NCI-H2171 treated with DMSO at 0.1 percent for 48 hours (cell line): ENCODE measurements at places on chromosomes 1 and 21.

GRCh38 chr1:154861607-154862094 is 8.4 kb downstream of the KCNN3 start:
- peak; percentile 41 for DNase-seq

GRCh38 chr21:38916214-38916964 is 110.7 kb downstream of the ETS2 start:
- no peak for DNase-seq

DNA sequence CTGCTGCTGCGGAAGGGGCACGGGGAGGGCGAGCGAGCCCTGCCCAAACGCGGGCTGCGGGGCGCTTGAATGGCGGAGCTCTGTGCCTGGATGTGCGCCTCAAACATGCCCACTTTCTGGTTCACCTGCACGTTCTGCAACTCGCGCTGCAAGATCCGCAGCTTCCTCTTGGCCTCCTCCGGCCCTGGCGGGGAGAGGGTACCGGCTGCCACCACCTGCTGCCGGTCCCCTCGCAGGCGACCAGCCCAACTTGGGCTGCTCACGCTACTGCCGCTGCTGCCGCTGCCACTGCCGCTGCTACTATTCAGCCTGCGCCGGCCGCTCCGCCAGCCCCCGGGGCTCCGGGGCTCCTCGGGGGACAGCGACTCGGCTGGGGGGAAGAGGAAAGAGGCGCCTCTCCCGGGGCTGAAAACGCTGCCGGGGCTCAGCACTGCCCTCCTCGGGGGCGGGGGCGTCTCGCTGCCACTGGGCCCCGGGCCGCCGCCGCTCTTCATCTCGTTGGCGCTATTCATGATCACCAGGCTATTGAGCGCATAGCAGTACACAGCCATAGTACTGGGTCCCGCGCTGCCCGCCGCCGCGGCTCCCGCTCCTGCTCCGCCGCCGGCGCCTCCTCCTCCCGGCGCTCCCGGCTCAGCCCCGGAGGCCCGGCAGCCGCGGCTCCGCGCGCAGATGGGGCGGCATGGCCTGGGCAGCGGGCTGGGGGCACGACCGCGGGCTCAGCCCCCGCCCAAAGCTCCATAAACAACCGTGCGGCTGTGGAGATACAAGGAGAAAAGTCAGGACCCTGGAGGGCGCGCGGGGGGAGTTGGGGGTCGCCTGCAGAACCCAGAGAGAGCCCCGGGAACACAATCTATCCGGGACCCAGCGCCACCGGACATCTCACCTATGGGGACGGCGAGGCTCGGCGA is 1.9 kb downstream of the ITPKB start:
- peak; percentile 30 for DNase-seq

DNA sequence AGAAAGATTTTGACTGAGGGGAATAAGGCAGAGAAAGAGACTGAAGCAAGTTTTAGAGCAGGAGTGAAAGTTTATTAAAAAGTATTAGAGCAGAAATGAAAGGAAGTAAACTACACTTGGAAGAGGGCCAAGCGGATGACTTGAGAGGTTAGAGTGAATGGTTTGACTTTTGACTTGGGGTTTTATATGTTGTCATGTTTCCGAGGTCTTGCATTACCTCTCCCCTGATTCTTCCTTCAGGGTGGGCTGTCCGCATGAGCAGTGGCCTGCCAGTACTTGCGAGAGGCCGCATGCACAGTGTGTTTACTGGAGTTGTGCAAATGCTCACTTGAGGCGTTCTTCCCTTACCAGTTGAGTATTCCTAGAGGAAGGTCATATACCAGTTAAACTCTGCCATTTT is 13.0 kb upstream of the DENND2D start:
- DNase-seq: no peak

GRCh38 chr1:94670273-94670672 is 128.7 kb upstream of the F3 start:
- no peak for DNase-seq

DNA sequence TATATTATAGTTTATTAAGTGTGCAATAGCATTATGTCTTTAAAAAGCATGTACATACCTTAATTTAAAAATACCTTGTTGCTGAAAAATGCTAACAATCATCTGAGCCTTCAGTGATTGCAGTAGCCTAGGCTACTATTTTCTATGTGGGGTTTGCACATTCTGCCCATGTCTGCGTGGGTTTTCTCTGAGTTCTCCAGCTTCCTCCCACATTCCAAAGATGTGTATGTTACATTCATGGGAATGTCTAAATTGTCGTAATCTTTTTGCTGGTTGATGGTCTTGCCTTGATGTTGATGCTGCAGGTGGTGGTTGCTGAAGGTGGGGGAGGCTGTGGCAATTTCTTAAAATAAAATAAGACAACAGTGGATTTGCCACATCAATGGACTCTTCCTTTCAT is 12.5 kb downstream of the AADACL3 start:
- DNase-seq: no peak

DNA sequence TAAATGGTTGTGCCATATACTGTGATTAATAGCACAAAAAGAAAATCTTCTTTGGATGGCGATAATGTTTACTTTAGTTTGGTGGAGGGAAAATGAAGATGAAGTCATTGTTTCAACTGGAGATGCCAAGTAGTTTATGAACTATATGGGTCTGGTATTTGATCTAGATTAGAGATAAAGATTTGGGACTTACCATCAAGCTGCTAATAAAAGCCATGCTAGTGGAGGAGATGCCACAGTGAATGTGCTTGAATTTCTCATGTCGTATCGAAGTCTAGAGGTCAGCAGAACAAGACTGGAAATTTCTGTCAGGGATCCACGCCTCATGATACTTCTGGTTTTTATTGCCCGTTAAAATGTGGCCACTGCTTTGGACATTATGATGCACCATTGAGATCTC is 742.0 kb downstream of the NCAM2 start:
- no peak for DNase-seq

- no peak for DNase-seq
These were observed 282.2 kb downstream of the ZNF648 start for GRCh38 chr1:181779343-181779742.

GRCh38 chr1:91885213-91885715 is 687 bp downstream of the TGFBR3 start:
- DNase-seq: no peak

DNA sequence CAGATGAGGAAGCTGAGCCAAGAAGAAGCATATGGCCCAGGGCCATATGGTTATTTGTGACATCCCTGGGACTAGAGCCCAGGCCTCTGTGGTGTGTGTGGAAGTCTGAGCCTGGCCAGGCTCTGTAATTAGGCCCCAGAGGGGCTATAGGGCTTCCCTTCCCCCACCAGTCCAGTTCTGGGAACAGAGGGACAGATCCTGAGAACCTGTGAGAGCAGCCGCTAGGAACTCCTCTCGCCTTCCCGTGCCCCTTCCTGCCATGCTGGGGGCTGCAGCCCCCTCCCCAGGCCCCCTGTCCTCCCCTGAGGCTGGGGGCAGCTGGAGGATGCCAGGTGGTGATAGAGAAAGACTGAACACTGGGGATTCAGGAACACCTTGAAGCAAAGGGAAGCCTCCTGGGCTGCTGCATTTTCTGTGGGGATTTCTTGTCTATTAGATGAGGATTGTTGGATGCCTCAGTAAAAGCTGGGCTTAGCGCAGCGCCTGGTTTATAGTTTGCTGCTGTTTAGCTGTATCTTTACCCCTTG is 33.3 kb downstream of the COQ8A start:
- peak; percentile 95 for DNase-seq

- peak; percentile 64 for DNase-seq
These were observed 152.8 kb downstream of the PPP1R12B start for GRCh38 chr1:202501281-202501680.

DNA sequence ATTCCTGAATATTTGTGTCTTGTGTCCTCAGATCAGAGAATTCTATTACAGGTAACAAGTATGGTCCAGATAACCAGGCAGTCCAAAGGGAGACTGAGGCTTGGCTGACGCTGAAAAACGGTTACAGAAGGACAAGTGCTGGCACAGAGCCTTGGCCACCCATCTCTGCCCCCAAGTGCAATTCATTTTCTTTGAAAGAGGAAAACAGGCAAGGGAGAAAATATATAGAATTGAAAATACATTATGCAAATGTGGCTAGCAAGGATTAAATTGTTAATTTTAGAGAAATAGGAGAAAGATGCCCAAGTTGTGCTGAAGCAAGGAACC is 1.2 kb downstream of the SORT1 start:
- DNase-seq: no peak

DNA sequence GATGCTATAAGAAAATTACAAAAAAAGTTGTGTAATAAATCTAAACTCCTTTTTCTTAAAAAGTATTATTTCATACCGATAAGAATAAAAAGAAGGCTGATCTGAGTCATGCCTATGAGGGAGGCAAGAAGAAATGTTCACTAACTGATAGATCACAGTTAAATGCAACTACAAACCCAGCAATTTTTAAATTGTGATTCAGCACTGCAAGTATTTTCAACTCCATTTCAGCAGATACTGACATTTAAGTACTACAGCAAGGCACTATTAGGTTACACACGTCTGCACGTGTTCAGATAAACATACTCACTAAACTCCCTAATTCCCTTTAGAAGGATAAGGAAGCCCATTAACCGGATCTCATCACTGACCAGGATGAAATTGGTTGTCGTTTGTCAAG is 213.3 kb upstream of the ZRANB2 start:
- DNase-seq: peak; percentile 27

GRCh38 chr1:36125129-36125991 is at the start of gene COL8A2:
Gene COL8A2, minus strand, starts transcription at chr1:36125222. Its CDS starts 24,980 bp downstream, at chr1:36100242.
- DNase-seq: no peak

DNA sequence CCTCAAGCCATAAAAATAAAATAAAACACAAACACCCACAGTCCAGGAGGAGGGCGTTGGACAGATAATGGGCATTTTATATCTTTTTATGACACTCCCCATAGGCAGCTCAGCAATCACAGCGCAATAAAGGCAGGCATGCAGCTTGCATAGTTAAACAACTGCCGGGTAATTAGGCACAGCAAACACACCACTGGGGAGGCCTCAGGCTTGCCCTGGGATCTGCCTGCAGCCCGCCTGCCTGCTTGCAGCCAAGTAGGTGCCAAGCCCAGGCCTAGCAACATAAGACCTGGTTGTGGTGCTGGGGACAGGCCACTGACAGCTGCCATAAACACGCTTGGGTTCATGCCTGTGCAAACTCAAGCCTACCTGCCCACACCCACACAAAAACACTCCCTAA is 54.2 kb downstream of the DMAP1 start:
- DNase-seq: peak; percentile 36

GRCh38 chr1:48175116-48175515 is 47.4 kb upstream of the SLC5A9 start:
- no peak for DNase-seq

GRCh38 chr1:163231385-163231784 is 28.7 kb upstream of the RGS5 start:
- no peak for DNase-seq

DNA sequence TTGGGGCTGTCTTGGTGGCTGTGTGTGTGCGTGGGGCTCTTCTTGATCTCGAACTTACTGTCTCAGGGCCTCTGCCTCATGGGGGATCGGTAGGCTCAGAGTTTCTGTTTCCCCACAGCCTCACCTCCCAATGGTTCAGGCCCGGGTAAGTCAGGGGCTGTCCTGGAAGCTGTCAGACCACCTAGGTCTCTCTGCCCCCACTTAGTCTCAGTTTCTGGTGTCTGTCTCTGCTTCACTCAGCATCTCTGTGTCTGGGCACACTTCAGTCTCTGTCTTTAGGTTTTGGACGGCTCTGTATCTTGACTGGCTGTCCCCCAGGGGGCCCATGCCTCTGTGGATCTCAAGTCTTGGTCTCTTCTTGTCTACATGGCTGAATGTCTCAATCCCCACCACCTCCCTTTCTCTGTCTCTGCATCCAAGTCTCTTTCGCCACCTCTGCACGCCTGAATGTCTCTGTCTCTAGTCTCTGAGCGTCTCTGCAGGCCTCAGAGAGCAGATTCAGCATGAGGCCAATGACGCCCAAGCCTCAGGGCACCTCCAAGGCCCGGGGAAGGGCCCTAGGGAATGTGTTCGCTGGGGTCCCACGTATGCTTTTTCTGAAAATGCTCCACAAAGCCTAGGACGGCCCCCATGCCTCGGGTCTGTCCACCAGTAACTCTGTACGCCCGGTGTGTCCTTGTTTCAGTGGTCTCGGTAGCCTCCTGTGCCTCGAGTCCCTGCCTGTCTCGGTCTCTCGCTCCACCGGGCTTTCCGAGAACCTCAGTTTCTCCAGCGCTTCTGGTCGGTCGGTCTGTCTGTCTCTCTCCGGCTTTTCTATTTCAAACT is 818 bp downstream of the FHL3 start:
- DNase-seq: no peak

DNA sequence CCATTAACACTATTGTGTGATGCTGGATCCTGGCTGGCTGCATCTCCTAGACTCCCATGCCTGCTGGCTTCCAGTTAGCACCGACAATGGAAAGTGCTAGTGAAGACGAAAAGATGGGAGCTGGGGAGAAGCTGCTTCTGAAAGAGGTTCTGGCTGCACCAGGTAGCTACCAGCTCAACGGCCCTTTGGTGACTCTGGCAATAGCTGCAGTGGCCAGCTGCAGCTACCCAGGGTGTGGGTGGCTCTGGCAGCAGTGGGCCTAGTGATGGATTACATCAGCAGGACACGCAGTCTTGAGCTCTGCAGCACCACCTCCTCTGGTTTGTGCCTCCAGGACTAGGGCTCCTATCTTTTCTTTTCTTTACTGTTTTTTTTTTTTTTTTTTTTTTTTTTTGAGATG is 662.6 kb downstream of the MATN1 start:
- DNase-seq: no peak

DNA sequence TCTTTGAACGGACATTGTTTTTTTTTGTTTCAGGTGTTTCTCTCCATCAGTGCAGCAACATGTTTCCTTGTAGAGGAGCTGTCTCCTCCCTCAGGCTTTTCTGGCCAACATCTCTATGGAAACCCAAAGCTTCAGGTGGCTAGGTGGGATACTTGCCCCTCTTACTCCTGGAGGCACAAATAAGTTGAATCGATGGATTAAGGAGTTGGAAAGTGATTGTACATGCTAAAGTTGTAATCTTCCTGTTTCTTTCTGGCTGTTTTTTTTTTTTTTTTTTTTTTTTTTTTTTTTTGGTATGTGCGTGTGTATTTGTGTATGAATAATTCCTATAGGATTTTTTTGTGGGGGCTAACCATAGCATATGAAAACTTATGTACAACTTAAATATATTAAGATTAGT is 10.6 kb downstream of the USP25 start:
- DNase-seq: no peak
